ENCODE measurements at places on chromosomes 11 and 22. TPM values are rescaled to one million over a fixed set of nuclear protein-coding genes. Genes with fewer than 3 reads are reported as not detected.

- DNase-seq = no peak
- H3K36me3 ChIP-seq = no peaks in the 10 kb centered on the region
- H3K27ac ChIP-seq = no peak overlapping the region
- peaks cover 3% of the 10 kb centered on the region for H3K27me3 ChIP-seq
- H3K4me1 ChIP-seq = no peaks in the 10 kb centered on the region
Measured at GRCh38 chr11:134521001-134521400, 109.0 kb upstream of the B3GAT1 start.

- no peak overlapping the region for H3K4me3 ChIP-seq
- no peaks in the 10 kb centered on the region for H3K4me1 ChIP-seq
- H3K27ac ChIP-seq = no peak overlapping the region
- H3K27me3 ChIP-seq = no peaks in the 10 kb centered on the region
- no peak for DNase-seq
Measured at GRCh38 chr22:47011131-47011858, 248.8 kb downstream of the TBC1D22A start.

Gene SELENOM
- total RNA-seq = 5.8 TPM

GRCh38 chr11:2202900-2203439, 31.4 kb upstream of the TH start:
- no peak overlapping the region for H3K4me3 ChIP-seq
- H3K4me1 ChIP-seq = no peaks in the 10 kb centered on the region
- no peaks in the 10 kb centered on the region for H3K27me3 ChIP-seq
- H3K27ac ChIP-seq = no peak overlapping the region
- H3K36me3 ChIP-seq = no peaks in the 10 kb centered on the region
- DNase-seq = no peak

DNA sequence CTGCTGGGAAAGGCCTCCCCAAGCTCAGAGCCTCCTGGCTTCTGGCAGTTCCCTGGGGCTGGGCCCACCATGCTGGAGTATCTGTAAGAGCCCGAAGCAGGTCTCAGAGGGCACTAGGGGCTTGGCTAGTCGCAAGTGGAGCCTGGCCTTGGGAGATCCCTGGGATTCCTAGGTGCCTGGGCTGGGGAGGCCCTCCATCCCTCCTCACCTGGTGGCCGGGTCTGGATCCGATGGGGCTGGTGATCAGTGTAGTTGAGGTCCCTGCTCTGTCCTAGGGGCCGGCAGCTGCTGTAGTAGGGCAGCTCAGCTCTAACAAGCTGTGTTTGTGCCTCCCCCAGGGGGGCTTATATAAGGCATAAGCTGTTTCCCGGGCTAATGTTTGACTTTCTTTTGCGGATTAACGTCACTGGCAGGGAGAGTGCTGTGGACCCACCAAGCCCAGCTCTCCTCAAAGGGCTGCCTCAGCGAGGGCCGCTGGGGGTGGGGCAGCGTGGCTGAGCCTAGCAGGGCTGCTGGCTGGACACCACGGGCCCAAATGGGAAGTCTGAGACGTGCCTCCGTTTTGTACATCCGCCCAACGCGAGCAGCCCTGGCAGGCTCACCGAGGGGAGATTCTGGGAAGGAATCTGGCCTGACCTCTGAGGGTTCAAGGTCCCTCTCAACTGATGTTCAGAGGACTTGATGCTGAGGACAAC, at the start of gene SLC22A8:
Gene SLC22A8 (minus strand): TSS at position 321 of the 695 bp plus-strand sequence. CDS start 883 bp downstream, outside the sequence.
- H3K27ac ChIP-seq = no peak within 1 kb of the TSS
- no peaks in the 10 kb centered on the region for H3K4me1 ChIP-seq
- DNase-seq = no peak
- peaks cover 5% of the 10 kb centered on the region for H3K27me3 ChIP-seq
- no peak within 1 kb of the TSS for H3K4me3 ChIP-seq
- no peaks in the 10 kb centered on the region for H3K36me3 ChIP-seq

GRCh38 chr11:112537846-112538330, 277.2 kb upstream of the PLET1 start:
- H3K4me1 ChIP-seq = peaks cover 11% of the 10 kb centered on the region
- no peak overlapping the region for H3K4me3 ChIP-seq
- H3K27me3 ChIP-seq = peaks cover 24% of the 10 kb centered on the region
- DNase-seq = no peak
- H3K27ac ChIP-seq = no peak overlapping the region

Gene TBX10
- total RNA-seq = not detected

- no peak for DNase-seq
- H3K4me3 ChIP-seq = no peak overlapping the region
- H3K36me3 ChIP-seq = no peaks in the 10 kb centered on the region
- H3K4me1 ChIP-seq = peaks cover 2% of the 10 kb centered on the region
Measured at GRCh38 chr11:110473706-110474105, 44.0 kb downstream of the FDX1 start.

DNA sequence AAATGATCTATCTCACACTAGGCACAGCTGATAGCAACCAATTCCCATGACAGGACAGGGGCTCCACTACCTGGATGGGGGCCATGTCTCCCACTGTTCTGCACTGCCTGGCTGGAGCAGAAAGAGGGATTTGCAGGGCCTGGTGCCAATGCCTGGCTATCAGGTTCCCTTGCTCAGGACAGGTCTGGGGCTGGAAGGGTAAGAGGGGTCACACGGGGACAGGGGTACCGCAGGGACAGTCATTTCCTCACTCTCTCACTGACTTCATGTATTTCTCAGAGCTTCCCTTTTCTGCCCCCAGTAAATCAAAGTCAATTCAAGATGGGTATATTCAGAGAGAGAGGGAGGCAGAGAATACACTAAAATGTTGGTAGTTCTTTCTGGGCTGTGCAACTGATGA, 119.1 kb upstream of the CSNK2A3 start:
- no peaks in the 10 kb centered on the region for H3K4me1 ChIP-seq
- H3K27me3 ChIP-seq = peaks cover 2% of the 10 kb centered on the region
- DNase-seq = no peak
- no peak overlapping the region for H3K4me3 ChIP-seq
- H3K36me3 ChIP-seq = no peaks in the 10 kb centered on the region

DNA sequence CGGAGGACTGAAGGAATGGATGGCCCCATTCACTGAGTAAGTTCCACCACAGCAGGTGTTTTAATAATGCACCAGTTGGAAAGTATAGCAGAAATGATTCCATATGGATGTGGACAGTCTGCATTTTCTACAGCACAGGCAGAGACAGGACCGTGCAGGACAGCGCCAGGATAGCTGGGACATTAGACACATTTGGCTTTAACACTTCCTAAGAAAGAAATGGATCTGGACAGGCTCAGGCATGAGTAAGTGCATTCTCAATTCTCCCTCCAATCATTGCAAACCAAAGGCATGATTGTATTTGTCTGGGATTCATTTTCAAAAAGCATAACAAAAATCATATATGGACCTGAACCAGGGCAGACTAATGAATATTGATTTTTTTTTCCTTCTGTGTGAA, 233.0 kb upstream of the POU2AF2 start:
- H3K27me3 ChIP-seq = peaks cover 4% of the 10 kb centered on the region
- DNase-seq = no peak

DNA sequence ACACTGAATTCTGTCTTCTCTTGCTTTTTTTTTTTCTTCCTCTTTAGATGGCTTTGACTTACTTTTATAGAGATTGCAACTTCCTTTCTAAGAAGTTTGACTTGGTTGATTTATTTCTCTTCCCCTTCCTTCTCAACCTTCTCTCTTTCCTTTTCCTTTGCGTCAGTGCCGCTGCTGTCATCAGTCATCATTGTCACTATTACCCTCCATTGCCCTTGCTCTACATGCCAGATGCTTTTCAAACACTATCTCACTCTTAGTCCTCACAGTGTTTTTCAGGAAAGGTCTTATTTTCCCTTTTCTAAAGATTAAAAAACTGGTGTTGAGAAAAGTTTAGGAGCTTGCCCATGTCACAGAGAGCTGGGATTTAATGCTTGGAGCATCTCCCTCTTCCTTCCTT, 74.7 kb upstream of the C11orf87 start:
- H3K27me3 ChIP-seq = no peaks in the 10 kb centered on the region
- no peaks in the 10 kb centered on the region for H3K36me3 ChIP-seq
- H3K4me3 ChIP-seq = no peak overlapping the region
- DNase-seq = no peak
- H3K4me1 ChIP-seq = no peaks in the 10 kb centered on the region
- no peak overlapping the region for H3K27ac ChIP-seq

Gene SERPING1
- total RNA-seq = not detected

GRCh38 chr11:14443638-14444037, 56.0 kb downstream of the COPB1 start:
- peaks cover 56% of the 10 kb centered on the region for H3K4me1 ChIP-seq
- H3K4me3 ChIP-seq = no peak overlapping the region
- no peak overlapping the region for H3K27ac ChIP-seq
- peaks cover 10% of the 10 kb centered on the region for H3K36me3 ChIP-seq
- no peaks in the 10 kb centered on the region for H3K27me3 ChIP-seq
- no peak for DNase-seq

DNA sequence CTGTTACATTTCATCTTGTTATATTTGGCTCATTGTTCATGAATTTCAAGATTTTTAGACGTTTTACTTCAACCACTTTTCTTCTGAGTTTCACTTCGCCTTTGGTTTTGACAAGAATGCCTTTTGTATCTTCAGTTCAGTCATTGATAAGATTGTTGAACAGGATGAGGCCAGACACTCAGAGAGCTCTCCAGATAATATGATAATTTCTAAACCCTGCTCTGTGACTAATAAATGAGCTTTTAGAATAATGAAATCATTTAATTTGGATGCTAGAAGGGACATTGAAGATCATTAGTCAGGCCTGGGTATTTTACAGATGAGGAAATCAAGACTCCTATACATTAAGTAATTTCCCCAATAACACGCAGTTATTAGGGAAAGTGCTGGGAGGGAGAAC, 37.2 kb upstream of the GRAMD1B start:
- H3K27me3 ChIP-seq = peaks cover 22% of the 10 kb centered on the region
- peaks cover 2% of the 10 kb centered on the region for H3K4me1 ChIP-seq
- H3K4me3 ChIP-seq = no peak overlapping the region
- H3K36me3 ChIP-seq = no peaks in the 10 kb centered on the region
- DNase-seq = no peak

DNA sequence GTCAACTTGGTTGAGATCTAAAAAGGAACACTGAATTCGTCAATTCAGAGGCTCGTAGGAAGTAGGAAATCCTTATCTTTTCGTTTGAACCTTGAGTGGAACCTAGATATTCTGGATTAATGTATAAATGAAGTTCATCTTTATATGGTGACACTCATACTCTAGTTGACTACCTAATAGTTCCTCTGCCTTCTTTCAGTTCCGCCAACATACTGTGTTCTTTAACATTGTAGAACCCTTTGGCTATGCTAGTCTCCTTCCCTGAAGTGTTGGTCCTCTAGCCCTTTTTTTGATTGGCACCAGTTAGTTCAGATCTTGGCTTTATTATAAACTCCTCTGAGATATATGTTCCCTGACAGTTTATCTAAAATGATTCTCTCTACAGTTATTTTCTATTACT, 1.5 kb downstream of the ATM start:
- H3K4me3 ChIP-seq = no peak overlapping the region
- peaks cover 37% of the 10 kb centered on the region for H3K4me1 ChIP-seq
- H3K27me3 ChIP-seq = no peaks in the 10 kb centered on the region
- H3K36me3 ChIP-seq = peaks cover 41% of the 10 kb centered on the region
- no peak for DNase-seq
- H3K27ac ChIP-seq = no peak overlapping the region

- peak; percentile 48 for DNase-seq
- H3K36me3 ChIP-seq = peaks cover 5% of the 10 kb centered on the region
- H3K27me3 ChIP-seq = no peaks in the 10 kb centered on the region
- peak overlapping the region; percentile 96 for H3K27ac ChIP-seq
Measured at GRCh38 chr22:23786261-23786710, 480 bp upstream of the SMARCB1 start.

DNA sequence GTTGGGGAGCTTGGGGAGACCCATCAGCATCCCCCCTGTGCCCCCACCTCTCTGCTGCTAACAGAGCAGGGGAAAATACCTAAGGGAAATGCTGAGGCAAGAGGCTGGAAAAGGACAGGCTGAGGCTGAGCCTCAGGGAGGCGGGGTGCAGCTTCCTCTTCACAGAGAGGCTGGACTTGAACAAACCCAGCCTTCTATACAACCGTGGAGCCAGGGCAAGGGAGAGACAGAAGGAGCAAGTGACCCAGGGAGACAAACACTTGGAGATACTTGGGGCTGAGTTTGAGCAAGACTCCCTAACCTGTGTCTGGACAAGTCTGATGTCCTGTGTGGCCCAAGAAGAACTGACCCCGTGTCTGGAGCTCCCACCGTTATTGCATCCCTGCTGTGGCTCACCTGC, at the start of gene SLCO2B1:
Gene SLCO2B1 (plus strand): TSS at position 229 of the 400 bp plus-strand sequence. CDS start 275 bp downstream, outside the sequence.
- peaks cover 1% of the 10 kb centered on the region for H3K27me3 ChIP-seq
- H3K27ac ChIP-seq = no peak within 1 kb of the TSS
- peaks cover 2% of the 10 kb centered on the region for H3K4me1 ChIP-seq
- no peak for DNase-seq

GRCh38 chr11:75389276-75389605, 10.1 kb upstream of the RPS3 start:
- H3K4me3 ChIP-seq = no peak overlapping the region
- no peaks in the 10 kb centered on the region for H3K36me3 ChIP-seq
- H3K27me3 ChIP-seq = no peaks in the 10 kb centered on the region
- H3K27ac ChIP-seq = no peak overlapping the region
- no peak for DNase-seq

Gene PRDM11
- total RNA-seq = 2.6 TPM

DNA sequence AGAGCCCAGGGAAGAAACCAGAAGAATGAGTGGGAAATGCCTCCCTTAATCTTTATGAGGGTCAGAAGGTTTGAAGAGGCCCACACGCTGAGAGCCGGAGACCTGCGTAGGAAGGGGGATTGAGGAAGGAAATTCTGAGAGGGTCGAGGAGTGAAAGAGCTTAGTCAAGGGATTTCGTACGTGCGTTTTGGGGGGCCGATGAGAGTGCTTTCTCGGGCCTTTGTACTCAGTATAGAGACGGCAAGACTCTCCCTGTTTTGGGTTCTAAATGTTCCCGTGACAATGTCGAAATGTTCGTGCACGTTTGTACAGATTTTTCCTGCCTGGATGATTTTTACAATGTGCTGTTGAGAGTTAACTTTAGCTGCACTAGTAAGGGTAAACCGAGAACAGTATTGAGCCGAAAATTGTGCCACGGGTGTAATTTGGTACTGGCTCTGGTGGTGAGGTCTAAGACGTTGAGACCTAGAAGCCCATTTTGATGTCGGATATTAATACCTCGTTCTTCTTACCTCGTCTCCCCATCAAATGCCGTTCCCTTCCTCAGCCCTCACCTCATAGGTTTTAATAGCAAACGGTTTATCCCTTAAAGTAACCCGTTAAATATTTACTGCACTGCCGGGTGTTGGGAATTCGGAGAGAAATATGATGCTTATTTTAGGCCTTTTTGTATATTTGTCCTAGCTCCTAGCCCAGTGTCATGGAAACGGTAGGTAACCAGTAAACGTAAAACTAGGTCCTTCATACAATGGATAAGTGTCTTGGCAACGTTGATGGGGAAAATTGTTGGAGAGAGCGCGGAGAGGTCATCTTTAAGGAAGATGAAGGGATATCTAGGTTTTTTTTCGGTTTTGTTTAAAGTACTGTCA, 734 bp downstream of the C11orf58 start:
- no peaks in the 10 kb centered on the region for H3K27me3 ChIP-seq
- peaks cover 16% of the 10 kb centered on the region for H3K36me3 ChIP-seq
- DNase-seq = peak; percentile 53
- no peak overlapping the region for H3K4me3 ChIP-seq
- no peak overlapping the region for H3K27ac ChIP-seq

GRCh38 chr22:19965771-19966709, 24.4 kb upstream of the TXNRD2 start:
- no peak for DNase-seq
- H3K4me1 ChIP-seq = peaks cover 6% of the 10 kb centered on the region
- no peak overlapping the region for H3K27ac ChIP-seq
- peaks cover 9% of the 10 kb centered on the region for H3K36me3 ChIP-seq
- H3K27me3 ChIP-seq = no peaks in the 10 kb centered on the region
- H3K4me3 ChIP-seq = no peak overlapping the region

GRCh38 chr22:29396126-29396525, 7.8 kb upstream of the AP1B1 start:
- H3K4me1 ChIP-seq = peaks cover 4% of the 10 kb centered on the region
- no peak overlapping the region for H3K4me3 ChIP-seq
- H3K36me3 ChIP-seq = no peaks in the 10 kb centered on the region
- H3K27me3 ChIP-seq = no peaks in the 10 kb centered on the region
- no peak for DNase-seq
- no peak overlapping the region for H3K27ac ChIP-seq

Data from activated CD8-positive, alpha-beta T cell treated with anti-CD3 and anti-CD28 coated beads for 36 hours (primary cell).